ENCODE measurements at places on chromosomes 11 and 22.

DNA sequence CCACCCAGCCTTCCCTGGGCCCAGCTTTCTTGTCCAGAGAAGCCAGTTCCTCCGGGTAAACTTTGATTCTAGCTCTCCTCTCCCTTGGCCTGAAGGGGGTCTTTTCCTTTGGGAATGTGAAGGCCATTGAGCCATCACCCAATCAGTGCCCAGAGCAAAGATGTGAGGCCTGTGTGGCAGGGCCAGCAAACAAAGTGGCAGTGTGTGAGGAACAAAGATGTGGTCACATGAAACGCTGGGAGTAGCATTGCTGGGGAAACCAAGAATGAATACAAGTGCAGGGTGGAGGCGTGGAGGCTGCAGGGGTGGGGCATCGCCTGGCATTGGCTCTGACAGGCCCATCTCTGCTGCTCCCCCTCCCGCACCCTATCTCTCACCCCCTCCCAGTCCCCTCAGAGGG is 91.9 kb upstream of the BID start:
- no peak for DNase-seq

GRCh38 chr22:29351042-29351441 is 35.5 kb upstream of the RASL10A start:
- no peak for DNase-seq

GRCh38 chr22:22786301-22787115 is 101.1 kb upstream of the IGLL5 start:
- no peak for DNase-seq

DNA sequence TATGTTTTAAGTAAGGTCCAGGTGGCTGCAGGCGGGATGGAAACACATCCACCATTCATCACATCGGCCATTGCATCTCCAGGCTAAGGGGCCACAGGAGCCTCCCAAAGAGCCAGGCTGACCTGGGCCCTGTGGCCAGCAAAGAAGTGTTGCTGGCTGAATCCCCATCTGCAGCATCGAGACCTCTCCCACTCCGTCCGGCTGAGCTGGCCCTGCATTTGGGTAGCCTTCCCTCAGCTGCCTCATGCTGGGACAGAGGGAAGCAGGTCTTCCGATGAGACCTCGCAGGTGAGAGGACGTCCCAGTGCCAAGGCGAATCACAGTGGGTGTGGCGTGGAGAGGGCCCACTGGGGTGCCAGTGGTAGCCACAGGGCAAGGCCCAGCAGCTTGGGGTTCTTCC is 24.5 kb downstream of the RSPH14 start:
- no peak for DNase-seq

DNA sequence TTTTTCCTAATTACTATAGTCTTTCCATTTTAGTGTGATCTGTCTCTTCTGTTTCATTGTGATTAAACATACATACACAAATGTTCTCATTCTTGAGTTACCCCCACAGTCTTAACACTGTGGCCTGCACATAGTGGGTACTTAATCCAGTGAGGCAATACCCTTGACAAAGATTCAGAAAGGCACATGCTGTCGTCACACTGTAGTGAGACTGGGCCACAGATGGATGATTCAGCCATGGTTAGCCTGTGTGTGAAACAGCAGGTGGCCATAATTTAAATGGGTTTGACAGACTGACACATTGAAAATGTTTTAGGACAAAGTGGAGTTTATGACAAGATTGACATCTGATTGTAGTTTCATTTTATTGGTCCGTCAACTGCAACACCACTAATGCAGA is 313.1 kb downstream of the C11orf87 start:
- DNase-seq, result no peak

DNA sequence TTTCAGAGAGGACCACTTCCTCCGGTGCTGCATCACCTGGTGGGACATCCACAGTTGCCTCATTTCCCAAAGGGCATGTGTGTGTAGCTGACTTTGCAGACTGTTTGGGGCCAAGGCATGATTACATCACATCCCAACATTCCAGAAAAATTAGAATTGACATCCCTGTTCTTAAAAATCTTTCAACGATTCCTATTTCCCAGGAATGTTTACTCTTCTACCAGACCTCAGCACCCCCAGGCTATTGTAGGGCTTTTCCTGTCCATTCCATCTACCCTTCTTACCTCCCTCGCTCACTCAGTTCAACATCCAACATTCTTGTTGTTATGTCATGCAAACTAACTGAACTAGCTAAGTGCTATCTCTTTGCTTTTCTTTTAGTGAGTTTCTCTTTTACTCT is 37.3 kb downstream of the PIWIL4 start:
- no peak for DNase-seq

DNA sequence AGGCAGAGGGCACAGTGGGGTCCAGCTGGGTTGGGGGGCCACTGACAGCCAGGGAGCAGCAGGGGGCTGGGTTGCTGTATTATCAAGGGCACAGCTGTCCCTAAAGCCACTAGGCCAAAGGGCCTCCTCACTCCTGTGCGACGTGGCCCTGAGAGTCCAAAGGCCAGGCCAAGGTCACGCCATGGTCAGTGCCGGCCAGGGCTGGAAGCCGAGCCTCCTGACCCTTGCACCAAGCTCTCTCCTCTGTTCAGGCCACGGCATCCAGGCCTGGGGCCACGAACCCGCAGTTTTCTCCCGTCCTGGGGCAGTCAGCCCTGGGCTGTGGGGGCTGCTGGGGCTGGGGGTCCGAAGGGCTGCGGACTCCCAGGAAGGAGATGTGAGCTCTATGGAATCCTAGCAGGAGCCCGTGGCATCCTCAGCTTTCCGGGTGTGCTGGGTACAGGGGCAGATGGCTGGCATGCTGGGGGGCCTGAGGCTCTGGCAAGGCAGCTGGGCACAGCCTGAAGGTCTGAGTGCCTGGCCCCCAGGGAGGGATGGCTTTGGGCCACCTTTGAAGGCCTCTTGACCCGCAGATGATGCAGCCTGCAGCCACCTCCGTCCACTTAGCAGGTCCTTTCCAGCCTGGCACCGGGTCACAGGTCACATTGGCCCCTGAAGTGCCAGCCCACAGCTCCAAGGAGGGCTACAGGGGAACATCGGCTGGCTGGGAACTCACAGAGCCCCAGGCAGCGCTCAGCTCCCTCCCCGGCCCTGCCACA is 17.3 kb upstream of the PPARA start:
- no peak for DNase-seq

Data from hematopoietic multipotent progenitor cell treated with erythropoietin and hydrocortisone succinate and interleukin-3 and kit ligand, for 8 days (in vitro differentiated cells).